CD4-positive, alpha-beta T cell (primary cell): ENCODE measurements at places on chromosomes 2 and 18.

GRCh38 chr2:104474716-104475115, 379.2 kb upstream of the POU3F3 start:
- DNase-seq, result no peak

DNA sequence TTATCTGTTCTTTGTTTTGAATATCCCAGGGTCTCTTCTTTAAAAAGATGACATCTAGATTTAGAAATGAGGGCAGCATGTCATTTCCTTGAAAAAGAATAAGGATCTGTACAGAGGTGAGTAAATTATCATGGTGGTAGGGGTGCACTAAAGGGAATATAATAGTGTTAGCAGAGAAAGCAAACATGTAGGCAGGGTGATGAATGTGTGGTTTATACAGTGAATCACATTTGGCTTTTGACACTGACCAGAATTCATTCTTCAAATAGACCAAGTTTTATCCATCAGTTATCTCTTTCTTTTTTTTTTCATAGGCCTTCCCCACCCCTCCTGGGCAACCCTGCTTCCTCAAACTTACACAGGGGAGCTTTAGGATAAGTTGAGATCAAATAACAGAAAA, 184.5 kb upstream of the LRP1B start:
- no peak for DNase-seq

DNA sequence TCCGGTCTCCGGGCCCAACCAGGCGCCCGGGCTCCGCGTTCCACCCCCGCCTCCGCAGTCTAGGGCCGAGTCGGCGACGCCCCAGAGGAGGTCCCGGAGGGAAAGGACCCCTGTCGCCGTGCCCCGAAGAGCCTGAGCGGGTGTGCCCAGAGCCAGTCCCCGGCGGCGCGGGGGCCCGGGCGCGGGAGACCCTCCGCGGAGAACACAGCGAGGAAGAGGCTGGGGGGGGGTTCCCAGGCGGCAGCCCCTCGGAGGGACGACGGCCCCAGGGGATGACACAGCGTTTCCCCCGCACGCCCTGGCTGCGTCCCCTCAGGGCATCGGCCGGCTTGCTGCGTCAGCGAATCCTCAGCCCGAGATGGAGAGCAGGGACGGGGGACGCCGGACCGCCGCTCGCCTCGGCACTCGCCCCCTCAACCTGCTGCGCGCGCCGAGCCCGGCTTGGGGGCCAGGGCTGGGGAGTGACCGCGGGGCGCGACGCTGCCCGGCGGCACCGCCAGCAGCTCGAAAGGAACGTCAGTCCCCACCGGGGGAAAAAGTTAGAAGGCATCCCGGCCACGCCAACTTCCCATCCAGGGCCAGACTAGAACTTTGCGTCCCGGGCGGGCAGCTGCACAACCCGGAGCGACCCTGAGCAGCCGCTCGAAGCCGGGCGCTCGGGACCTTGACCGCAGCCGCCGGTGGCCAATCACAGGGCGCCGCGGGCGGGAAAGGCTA, 711 bp downstream of the SFXN5 start:
- peak; percentile 8 for DNase-seq

DNA sequence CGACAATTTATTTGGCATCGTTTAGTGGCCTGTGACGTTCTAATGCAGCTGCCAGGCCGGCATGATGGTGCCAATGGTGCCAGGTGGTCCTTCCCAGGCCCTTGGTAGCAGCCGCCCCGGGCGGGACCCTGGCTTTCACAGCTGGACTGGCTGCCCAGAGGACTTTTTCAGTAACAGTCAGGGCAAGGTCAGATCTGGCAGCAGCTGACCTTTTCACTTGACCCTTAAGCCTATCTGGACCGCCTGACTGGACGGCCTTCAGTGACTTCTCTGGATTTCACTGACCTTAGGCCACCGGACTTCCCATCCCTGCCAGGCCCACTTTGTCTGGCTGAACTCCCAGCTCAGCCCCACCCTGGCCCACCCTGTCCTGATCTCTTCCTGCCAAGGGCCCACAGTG, 15.9 kb downstream of the TRIB2 start:
- DNase-seq, result no peak

DNA sequence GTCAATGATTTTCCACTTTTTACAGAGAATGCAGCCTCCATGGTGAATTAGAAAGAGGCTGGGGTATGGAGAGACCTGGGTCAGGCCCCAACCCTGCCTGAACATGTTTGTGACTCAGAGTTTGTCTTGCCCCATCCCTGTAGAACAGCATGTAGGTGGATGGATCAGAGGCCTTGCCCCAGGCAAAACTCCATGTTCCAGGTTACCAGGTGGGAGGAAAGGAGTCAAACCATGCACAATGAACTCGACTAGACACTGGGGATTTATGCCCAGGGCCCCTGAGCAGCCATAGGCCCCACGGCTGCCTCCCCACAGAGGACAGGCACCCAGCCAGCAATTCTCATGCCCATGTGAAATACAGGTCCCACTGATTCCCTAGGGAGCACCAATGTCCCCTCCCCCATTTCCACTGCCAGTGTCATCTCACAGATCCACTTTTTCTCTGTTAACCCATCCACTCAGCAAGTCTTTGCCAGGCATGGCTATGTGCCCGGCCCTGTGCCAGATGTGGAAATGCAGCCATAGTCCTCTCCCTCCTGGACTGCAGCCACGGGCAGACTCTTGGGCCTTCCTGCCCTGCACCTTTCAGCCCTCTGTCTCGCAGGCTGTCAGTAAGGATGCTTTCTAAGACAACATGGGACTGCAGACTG, 737.8 kb upstream of the HS6ST1 start:
- no peak for DNase-seq

DNA sequence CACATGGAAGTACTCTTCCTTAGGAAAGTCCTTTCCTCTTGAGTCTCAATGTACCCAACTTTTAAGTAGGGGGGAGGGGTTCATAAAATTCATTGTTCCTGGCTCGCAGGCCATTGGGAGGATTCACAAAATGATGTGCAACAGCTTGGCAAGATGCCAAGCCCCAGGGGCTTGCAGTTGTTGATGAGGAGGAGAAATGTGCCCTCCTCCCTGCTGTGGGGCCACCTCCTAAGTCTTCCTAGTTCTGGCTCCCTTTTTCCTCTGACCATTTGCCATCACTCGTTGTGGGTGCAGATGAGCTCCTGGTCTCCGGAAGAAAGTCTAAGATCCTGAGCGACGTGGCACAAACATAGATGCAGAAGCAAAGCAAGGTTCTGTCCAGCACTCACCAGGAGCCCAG, 435.4 kb downstream of the EIPR1 start:
- DNase-seq, result no peak
